ENCODE measurements at places on chromosomes 1 and 21. TPM values are rescaled to one million over a fixed set of nuclear protein-coding genes. Genes with fewer than 3 reads are reported as not detected.

Gene HCRTR1
- total RNA-seq, result 0.46 TPM

Gene TIMM17A
- 76.5 TPM for total RNA-seq

Gene ASTN1
- 0.32 TPM for total RNA-seq

Gene CCDC30
- total RNA-seq, result 1.5 TPM

Gene SMCP
- total RNA-seq, result not detected

Gene CELA2A
- total RNA-seq, result not detected

Gene BNIPL
- 0.43 TPM for total RNA-seq

Gene MXRA8
- 21.7 TPM for total RNA-seq

Gene GBP7
- total RNA-seq, result not detected

Gene AKR1A1
- total RNA-seq, result 43.3 TPM

Gene KRTAP13-2
- total RNA-seq, result not detected

Gene RGS13
- total RNA-seq, result 0.30 TPM

Gene IL19
- not detected for total RNA-seq

Gene NUDT17
- total RNA-seq, result 2.9 TPM

Gene RHCE
- total RNA-seq, result 1.0 TPM

Gene RGS8
- total RNA-seq, result not detected

Gene LPGAT1
- total RNA-seq, result 21.4 TPM

Gene CLEC20A
- not detected for total RNA-seq

Gene EDARADD
- 0.78 TPM for total RNA-seq

Gene ADCY10
- 0.05 TPM for total RNA-seq

Gene MSH4
- 0.35 TPM for total RNA-seq

Gene GBP2
- 11.1 TPM for total RNA-seq

Gene RHOC
- 98.2 TPM for total RNA-seq

Gene GCLM
- total RNA-seq, result 9.6 TPM

Gene LAD1
- total RNA-seq, result 1.9 TPM

Gene CMPK1
- total RNA-seq, result 75.0 TPM

Gene RIIAD1
- 8.3 TPM for total RNA-seq

Gene KIF14
- 0.19 TPM for total RNA-seq

Gene DCST2
- 0.16 TPM for total RNA-seq

Gene NBPF8
- total RNA-seq, result 1.00 TPM

Gene RGS5
- total RNA-seq, result 270 TPM

Gene RCAN1
- total RNA-seq, result 36.0 TPM

Gene ZBTB17
- total RNA-seq, result 21.2 TPM

Gene MMEL1
- total RNA-seq, result 0.48 TPM

Gene ST6GALNAC5
- 0.46 TPM for total RNA-seq

Gene RASAL2
- total RNA-seq, result 26.8 TPM

Gene CRYAA
- total RNA-seq, result not detected

Gene AADACL3
- not detected for total RNA-seq

Data from Right ventricle myocardium superior (tissue), 1 donor.